ENCODE measurements at places on chromosomes 1 and 21. TPM values are rescaled to one million over a fixed set of nuclear protein-coding genes. Genes with fewer than 3 reads are reported as not detected.

The NTMT2 gene
- not detected for total RNA-seq

The CLDN17 gene
- total RNA-seq: not detected

The SPOCD1 gene
- 63.8 TPM for total RNA-seq

The MCOLN2 gene
- total RNA-seq: 0.85 TPM

The CELSR2 gene
- 6.3 TPM for total RNA-seq

The NBPF6 gene
- total RNA-seq: 0.10 TPM

The RNF207 gene
- 11.1 TPM for total RNA-seq

The ADAMTSL4 gene
- 13.4 TPM for total RNA-seq

The CAPZA1 gene
- total RNA-seq: 136 TPM

The EPHA2 gene
- 76.8 TPM for total RNA-seq

Data from smooth muscle cell of the pulmonary artery (primary cell).